ENCODE measurements at places on chromosomes 3 and 15.

- no peak for DNase-seq
Measured at GRCh38 chr3:139269984-139270383, 73.8 kb upstream of the MRPS22 start.

DNA sequence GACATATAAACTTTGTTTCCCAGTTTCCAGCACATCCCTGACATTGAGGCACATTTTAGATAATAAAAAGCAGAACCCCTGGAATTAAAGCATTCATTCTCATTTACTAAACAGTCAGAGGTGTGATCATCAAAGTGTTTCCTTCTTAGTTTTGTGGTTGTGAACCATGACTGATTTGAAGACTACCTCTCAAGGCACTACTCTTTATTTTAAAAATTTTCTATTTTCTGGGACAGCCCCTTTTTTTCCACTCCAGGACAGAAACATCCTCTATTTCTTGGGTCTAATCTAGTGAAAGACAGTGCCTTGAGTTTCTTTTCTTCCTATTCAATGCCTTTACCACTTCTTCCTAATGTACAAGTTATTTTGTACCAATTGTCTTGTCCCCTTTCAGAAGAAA is 5.2 kb downstream of the SST start:
- DNase-seq: no peak

- no peak for DNase-seq
Measured at GRCh38 chr15:80105193-80105592, 45.7 kb downstream of the ZFAND6 start.

DNA sequence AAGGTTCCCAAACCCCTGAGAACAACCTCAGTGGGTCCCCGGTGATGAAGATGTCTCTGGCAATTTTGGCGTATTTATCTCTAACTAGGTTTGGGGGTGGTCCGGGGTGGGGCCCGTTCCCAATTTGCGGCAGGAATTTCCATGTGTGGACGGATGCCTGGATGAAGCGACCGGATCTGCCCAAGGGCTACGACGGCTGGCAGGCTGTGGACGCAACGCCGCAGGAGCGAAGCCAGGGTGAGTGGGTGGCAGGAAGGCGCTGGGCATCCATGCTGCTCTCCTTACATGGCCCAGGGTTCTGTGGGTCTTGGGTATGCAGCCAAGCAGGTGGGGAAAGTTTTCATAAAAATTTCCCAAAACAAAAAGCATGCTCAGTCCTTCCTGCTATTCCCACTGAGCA is 29.3 kb downstream of the TGM4 start:
- DNase-seq: no peak

- no peak for DNase-seq
Measured at GRCh38 chr15:69484837-69485236, 32.2 kb downstream of the RPLP1 start.

DNA sequence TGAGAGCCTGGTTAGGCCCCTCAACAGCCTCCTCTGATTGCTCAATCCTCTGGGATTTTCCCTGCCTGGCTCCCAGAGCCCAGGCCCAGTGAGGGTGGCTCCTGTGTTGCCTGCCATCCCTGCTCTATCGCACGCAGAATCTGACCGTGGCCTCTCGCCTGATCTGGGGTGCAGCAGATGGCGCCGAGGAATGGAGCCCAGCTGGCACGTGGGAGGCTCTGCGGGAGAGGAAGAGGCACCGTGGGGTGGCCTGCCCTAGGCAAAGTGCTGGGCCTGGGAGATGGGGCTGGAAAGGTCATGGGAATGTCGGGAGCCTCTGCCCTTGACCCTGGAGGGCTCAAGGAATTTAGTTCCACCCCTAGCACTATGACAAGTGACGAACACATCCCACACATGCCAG is 10.3 kb downstream of the SV2B start:
- DNase-seq: no peak

DNA sequence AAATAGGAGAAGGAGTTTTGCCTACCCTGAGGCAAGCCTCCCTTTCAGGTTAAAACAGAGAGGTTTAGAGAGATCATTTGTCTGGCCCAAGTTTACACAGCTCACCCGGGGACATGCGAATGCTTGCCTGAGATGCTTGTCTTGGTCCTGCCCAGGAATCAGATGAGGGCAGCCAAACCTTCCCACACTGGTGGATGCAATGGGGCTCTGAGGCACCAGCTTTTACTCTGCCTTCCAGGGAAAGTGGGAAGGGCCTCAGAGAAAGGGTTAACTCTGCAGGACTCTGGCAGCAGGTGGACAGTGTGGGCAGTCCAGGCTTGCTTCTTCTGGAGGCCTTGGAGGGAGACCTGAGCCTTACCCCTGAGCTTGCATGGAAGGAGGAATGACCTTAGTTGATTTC is 90.0 kb downstream of the LRRK1 start:
- no peak for DNase-seq

DNA sequence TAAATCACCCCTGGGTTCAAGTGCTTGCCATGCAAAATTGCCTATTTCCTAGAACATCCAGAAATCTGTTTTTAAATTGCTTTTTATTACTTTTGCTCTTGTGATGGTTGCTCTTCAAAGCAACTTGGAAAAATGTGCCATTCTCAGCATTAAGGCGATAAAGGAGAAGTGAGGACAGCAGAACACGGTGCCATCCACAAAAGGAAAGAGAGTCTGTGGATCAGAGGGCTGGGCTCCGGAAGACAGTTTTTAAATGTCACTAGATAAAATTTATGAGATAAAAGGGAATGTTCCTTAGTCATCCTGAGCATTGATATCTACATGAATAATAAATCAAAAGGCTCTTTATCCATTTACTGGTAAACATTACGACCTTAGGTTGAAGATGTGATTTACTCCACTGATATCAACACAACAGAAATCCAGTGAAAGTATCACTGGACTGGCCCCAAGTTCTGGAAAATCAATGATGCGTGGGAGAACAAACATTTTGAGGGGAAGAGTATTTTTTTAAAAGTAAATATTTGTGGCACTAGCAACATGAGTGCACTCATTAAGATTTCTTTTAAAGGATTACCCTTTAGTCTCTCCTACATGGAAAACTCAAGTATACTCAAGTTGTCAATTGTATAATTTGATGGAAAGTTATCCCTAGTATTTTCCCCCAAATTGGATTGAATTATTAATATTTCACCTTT is 554.7 kb downstream of the FHIT start:
- no peak for DNase-seq

Measured in ACHN (cell line).